Thoracic aorta (tissue), 2 donors: ENCODE measurements at places on chromosomes 3 and 15. TPM values are rescaled to one million over a fixed set of nuclear protein-coding genes. Genes with fewer than 3 reads are reported as not detected.

KIF9 gene
- total RNA-seq: 0.68 TPM

- no peak for DNase-seq
Measured at GRCh38 chr3:99774467-99774866, 43.2 kb upstream of the CMSS1 start.

DNA sequence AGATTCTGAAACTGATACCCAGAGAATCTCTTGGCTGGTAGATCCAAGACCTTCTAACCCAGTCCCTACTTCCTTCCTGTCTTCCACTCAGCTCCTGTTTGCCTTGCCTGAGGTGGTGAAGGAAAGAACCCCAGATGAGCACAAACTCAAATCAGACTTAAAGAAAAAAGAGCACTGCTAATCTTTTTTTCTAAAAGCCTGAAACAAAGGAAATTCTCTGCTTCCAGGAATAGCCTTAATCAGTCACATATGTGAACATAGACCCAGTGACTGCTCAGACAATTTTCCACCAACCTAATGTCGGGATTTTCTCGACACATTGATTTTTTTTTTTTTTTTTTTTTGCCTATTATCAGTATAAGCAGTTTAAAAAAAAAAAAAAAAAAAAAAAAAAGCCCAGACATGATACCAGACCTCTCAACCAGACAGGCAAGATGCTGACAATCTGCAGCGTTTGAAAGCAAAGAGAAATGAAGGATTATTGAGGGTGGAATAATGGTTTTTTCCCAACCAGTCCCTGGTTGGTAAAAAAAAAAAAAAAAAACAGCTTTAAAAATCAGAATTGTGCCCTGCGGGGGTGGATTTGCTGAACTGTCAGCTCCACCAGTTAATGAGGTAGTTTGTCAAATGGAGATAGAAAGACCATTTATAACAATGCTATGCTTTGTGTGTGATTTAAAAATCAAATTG lies 256.8 kb upstream of the RARB start:
- DNase-seq: no peak

DNA sequence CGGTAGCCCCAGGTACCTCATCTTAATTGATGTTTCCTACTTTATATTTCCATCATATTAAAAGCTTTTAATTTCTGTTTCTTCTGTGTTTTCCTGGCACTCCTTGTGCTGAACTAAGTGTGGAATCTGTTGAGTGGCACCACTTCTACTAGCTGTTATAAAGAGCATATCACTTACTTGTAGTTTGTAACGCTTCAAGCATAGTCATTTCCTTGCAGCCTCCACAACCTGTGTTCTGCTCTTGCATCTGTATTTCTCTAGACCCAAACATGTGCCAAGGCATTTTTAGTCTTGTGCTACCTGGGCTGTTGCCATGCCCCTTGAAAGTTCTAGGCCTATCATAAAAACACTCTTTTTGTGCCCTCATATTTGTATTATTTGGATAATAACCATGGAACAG lies 16.0 kb downstream of the ZNF654 start:
- no peak for DNase-seq

DNA sequence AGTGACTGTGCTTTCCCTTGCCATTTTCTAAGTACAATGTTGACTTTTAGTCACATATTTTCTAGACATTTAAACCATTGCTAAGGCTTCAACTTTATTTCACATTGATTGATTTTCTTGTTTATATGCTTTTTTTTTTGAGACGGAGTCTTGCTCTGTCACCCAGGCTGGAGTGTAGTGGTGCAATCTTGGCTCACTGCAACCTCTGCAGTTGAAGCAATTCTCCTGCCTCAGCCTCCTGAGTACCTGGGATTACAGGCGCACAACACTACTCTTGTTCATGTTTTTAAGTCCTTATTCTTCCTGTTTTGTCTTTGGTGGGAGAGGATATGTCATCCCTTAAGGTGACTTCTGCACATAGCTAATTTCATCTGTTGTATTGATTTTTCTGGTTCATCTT lies 74.9 kb upstream of the LRRFIP2 start:
- DNase-seq: no peak
